ENCODE measurements at places on chromosomes 7 and 10. TPM values are rescaled to one million over a fixed set of nuclear protein-coding genes. Genes with fewer than 3 reads are reported as not detected.

GRCh38 chr7:100604976-100605911, 3.1 kb downstream of the PCOLCE start:
- peaks cover 19% of the 10 kb centered on the region for H3K27me3 ChIP-seq
- H3K4me1 ChIP-seq = peaks cover 15% of the 10 kb centered on the region
- H3K4me3 ChIP-seq = peak overlapping the region; percentile 73

DNA sequence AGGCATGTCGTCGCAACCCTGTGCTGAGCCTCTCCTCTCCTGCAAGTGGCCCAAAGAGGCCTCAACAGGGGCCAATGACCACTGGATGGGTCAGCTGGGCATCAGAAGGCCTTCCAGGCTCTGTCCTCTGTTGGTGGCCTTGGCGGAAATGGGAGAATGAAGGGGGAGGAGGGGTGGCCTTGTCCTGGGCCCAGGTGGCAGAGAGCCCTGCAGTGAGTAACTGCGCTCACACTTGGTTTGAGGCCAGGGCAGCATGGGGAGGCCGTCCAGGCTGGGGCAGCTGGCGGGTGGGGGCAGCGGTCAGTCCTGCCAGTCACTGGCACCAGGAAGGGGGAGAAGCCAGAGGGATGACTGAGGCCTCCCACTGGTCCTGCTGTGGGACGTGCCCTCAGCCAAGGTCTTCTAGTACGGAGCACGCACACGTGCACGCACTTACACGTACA, 59.8 kb downstream of the LHPP start:
- DNase-seq = no peak
- no peak overlapping the region for H3K27ac ChIP-seq
- H3K4me3 ChIP-seq = no peak overlapping the region

DNA sequence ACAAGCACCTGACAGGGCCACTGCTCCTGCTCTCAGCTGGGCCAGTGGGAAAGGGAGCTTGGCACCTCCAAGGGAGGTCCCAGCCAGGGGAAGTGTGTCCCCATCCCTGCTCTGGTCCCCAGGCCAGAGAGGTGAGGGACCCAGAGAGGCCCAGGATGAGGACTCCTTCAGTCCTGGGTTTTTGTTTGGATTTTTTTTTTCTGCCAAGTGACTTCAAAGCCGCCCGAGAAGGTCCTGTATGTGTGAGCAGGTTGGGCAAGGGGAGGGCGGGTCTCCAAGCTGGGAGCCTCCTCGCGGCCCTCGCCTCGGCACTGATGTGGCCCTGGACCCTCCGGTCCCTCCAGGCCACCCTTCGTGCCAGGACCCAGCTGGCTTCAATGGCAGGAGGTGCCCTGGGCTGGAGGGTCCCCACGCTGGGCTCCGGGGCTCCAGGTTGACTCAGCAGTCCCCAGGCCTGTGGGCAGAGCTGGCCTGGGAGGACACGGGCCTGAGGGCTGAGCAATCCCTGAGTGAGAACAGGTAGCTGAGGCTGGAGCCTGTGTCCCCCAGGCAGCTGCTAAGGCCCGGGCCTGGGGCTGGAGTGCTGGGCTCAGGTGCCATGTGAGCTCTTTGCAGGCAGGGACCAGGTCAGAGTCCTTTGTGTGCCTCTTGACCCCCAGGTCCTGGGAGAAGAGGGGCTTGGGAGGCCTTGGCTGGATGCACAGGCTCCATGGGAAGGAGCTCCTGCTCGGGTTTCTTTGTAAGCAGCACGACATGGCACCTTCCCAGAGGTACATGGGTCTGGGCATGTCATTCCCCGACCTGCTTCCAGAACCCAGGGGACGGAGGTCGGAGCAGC, 140.6 kb downstream of the FAM53B start:
- no peaks in the 10 kb centered on the region for H3K27me3 ChIP-seq
- no peaks in the 10 kb centered on the region for H3K4me1 ChIP-seq
- no peaks in the 10 kb centered on the region for H3K36me3 ChIP-seq
- DNase-seq = no peak
- H3K27ac ChIP-seq = no peak overlapping the region

- no peaks in the 10 kb centered on the region for H3K4me1 ChIP-seq
- H3K27me3 ChIP-seq = no peaks in the 10 kb centered on the region
- DNase-seq = no peak
Observed at GRCh38 chr10:43045631-43046287, 31.1 kb upstream of the RET start.

DNA sequence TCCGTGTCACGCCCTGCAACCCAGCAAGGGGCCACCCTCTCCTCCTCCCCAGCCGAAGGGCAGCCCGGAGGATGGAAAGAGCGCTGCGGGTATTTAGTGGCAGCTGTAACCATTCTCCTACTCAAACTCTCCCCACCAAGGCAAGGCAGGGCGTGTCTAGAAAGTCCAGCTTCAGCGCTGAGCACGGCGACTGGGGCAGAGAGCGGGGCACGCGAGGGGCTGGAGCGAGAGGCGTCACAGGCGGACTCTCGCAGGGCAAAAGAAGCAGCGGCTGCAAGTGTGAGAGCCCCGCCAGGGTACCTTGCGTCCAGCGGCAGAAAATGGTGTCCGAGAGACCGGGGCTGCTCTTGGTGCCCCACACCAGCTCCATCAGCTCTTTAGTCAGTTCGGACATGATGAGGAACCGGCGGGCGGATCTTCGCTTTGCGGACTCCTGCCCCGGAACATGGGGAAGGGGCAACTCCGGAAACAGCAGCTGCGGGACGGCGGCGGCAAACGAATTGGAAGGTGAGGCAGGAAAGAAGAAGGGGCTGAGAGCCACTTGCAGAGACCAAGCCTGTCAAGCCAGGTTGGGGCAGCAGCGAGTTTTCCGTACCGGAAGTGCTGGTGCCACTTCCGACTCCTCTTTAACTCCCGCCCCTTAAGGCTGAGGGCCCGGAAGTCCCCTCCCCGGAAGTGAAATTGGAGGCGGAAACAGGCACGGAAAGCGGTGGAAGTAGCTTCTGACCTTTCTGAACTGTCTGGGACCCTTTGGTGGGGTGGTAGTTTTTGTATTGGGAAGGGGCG, at the start of gene MINDY3:
MINDY3 (minus strand) TSS at position 602 of the 786 bp plus-strand sequence; CDS start at position 394, 208 bp downstream.
- H3K27me3 ChIP-seq = peaks cover 19% of the 10 kb centered on the region
- peak within 1 kb of the TSS; percentile 93 for H3K27ac ChIP-seq
- peak; percentile 66 for DNase-seq
- H3K4me3 ChIP-seq = peak within 1 kb of the TSS; percentile 99
- H3K4me1 ChIP-seq = peaks cover 36% of the 10 kb centered on the region
- peaks cover 9% of the 10 kb centered on the region for H3K36me3 ChIP-seq

DNA sequence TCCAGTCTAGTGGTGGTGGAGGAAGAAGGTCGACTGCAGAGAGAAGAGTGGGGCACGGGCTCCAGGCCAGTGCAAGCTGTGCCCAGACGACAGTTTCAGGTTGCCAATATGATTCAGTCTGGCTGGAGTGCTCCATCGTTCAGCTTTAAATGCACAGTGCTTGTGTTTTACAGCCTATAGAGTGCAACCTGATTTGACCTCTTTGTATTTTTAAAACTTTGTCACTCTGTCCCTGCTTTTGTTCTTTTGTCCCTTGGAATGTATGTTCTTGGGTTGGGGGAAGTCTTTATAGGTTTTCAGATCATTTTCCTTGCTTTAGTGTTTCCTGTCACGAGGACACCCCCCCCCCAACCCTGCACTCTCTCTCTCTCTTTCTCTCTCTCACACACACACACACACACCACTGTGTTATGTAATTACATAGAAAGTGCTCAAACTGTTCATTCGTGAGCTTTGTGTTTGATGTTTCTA, 198.0 kb downstream of the CAMK1D start:
- H3K36me3 ChIP-seq = peaks cover 16% of the 10 kb centered on the region
- H3K4me3 ChIP-seq = no peak overlapping the region
- H3K27me3 ChIP-seq = peaks cover 1% of the 10 kb centered on the region
- H3K27ac ChIP-seq = peak overlapping the region; percentile 45
- DNase-seq = no peak

GRCh38 chr7:7699970-7700369, 18.4 kb downstream of the RPA3 start:
- no peak for DNase-seq
- H3K4me1 ChIP-seq = peaks cover 7% of the 10 kb centered on the region
- H3K27ac ChIP-seq = no peak overlapping the region
- peaks cover 5% of the 10 kb centered on the region for H3K36me3 ChIP-seq
- H3K4me3 ChIP-seq = no peak overlapping the region
- H3K27me3 ChIP-seq = no peaks in the 10 kb centered on the region

DNA sequence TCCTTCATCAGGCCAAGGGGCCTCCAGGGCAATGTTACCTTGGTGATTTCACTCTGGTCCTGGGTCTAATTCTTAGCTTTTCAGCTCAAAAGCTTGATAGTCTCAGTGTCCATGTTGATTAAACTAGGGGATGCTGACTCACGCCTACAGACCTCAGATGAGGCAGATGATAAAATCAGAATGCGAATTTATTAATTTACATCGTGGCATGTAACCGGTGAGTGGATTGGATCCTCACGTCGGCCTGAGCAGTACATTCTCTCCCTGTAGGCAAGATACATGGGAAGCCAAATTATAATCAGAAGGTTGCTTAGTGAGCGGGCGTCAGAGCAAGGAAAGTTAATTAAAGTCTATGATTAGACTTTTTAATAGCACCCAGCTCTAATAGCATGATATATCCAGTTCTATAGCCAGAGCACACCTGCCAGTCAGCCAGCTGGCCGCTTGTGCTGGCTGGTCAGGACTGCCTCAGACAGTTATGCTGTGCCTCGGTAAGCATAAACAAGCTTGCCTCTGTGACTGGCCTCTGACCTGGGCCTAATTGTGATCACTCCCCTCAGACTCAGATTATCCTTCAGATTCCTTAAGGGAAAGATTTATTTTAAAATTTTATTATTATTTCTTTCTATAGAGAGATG, 20.2 kb upstream of the CPA5 start:
- H3K27me3 ChIP-seq = no peaks in the 10 kb centered on the region
- H3K4me3 ChIP-seq = no peak overlapping the region
- no peak for DNase-seq
- no peaks in the 10 kb centered on the region for H3K36me3 ChIP-seq
- H3K27ac ChIP-seq = no peak overlapping the region

DNA sequence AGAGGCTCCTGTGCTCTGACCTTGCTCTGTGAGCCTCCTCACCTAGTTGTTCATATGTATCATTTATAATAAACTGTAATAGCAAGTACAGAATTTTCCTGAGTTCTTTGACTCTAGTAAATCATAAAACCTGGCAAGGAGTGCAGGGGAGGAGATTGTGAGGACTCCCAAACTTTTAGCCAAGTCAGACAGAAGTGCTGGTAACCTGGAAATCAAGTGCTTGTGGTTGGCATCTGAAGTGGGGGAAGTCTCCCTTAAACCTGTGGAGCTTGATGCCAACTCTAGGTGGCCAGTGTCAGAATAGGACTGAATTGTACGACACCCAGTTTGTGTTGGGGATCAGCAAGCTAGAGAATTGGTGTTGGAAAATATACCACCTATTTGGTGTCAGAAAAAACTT, 206.3 kb upstream of the GRB10 start:
- peaks cover 7% of the 10 kb centered on the region for H3K27me3 ChIP-seq
- no peaks in the 10 kb centered on the region for H3K36me3 ChIP-seq
- H3K27ac ChIP-seq = no peak overlapping the region
- no peaks in the 10 kb centered on the region for H3K4me1 ChIP-seq
- DNase-seq = no peak

The CNTNAP2 gene
- total RNA-seq = not detected

The OGDHL gene
- 2.8 TPM for total RNA-seq
